ENCODE measurements at places on chromosomes 16 and 17. TPM values are rescaled to one million over a fixed set of nuclear protein-coding genes. Genes with fewer than 3 reads are reported as not detected.

Gene SLC52A1
- total RNA-seq = 1.4 TPM

Gene RAB26
- total RNA-seq = 4.2 TPM

Gene ACADVL
- 453 TPM for total RNA-seq

Gene CDH1
- 194 TPM for total RNA-seq

Gene FOXF1
- 8.6 TPM for total RNA-seq

Gene TPPP3
- total RNA-seq = 10.9 TPM

Gene SYT17
- 7.6 TPM for total RNA-seq

Gene ADAD2
- 4.2 TPM for total RNA-seq

Gene CDH5
- 6.5 TPM for total RNA-seq

Gene FAM117A
- 6.4 TPM for total RNA-seq

Gene KRT36
- not detected for total RNA-seq

Data from esophagus squamous epithelium (tissue), 5 donors.